ENCODE measurements at places on chromosomes 3 and 15.

GRCh38 chr3:197600796-197601565, 45.2 kb upstream of the BDH1 start:
- DNase-seq: no peak

- DNase-seq: peak; percentile 42
Observed at GRCh38 chr3:144073698-144074097, 102.1 kb downstream of the DIPK2A start.

GRCh38 chr15:89472785-89473256, 23.6 kb downstream of the RHCG start:
- peak; percentile 13 for DNase-seq

- no peak for DNase-seq
Observed at GRCh38 chr3:146308682-146309081, 57.8 kb upstream of the PLSCR4 start.

DNA sequence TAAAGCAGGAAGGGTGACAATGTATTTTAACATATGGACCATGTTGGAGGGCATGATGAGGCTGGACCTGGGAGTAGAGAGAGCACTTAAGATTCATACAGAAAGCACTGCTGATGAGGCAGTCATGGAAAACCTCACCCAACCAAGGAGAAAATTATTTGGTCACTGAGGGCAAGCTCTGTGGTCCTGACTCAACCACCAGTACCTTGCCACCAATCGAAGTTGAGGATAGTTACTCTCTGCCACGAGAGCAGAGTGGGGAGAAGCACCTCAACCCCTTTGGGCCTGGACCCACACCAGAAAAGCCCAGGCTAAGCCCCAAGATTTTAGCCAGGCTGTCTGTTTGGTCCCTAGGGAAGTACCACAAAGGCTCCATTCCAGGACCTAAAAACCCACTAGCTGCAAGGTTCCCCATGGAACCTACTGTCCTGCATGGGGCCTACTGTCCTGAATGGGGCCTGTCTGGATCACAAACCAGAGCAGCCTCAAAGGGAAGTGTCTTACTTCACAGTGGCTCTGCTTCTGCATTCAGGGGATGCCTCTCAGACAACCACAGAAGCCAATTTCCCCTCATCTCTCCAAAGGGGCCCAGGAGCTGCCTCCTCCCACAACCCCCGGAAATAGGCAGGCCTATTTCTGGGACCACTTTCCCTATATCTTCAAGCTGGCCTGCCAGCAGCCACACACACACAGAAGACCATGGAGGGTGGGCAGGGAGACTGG, 4.2 kb downstream of the CCDC71 start:
- DNase-seq: no peak

DNA sequence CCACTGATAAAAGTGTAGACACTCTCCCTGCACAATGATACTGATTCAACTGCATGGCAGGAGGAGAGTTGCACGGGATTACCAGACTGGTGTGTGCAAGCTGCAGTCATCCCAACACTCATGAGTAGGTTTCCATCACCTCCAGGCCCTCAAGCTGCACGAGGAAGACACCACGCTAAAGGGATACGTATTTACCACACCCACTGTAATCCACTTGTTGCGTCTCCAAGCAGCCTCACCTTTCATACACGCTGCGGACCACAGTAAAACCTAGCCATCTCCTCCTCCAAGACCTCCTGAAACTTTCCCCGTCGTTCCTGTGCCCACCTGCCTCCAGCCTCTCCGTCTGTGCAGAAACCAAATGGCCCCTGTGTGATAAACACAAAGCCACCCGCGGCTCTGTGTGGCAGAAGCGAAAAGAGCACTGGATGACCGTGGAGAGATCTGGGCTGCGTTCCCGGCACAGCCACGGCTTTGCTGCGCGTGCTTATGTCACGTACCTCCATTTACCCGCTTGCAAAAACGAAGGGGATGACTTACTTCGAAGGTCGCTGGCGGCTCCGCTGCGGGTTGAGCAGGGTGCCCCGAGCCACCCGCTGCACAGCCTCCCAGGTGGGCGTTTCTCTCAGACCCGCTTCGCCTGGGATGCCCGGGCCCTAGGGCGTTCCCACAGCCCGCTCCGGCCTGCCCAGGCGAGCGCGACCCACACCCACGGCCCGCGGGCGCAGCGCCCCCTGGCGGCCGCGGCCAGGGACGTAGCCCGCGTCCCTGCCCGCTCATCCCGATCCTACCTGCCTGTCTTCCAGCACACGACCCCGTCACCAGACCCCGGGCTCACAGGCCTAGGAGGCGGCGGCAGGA, 643 bp downstream of the ABCC5 start:
- peak; percentile 48 for DNase-seq

GRCh38 chr15:40252438-40253166, 13.7 kb downstream of the PAK6 start:
- peak; percentile 52 for DNase-seq

DNA sequence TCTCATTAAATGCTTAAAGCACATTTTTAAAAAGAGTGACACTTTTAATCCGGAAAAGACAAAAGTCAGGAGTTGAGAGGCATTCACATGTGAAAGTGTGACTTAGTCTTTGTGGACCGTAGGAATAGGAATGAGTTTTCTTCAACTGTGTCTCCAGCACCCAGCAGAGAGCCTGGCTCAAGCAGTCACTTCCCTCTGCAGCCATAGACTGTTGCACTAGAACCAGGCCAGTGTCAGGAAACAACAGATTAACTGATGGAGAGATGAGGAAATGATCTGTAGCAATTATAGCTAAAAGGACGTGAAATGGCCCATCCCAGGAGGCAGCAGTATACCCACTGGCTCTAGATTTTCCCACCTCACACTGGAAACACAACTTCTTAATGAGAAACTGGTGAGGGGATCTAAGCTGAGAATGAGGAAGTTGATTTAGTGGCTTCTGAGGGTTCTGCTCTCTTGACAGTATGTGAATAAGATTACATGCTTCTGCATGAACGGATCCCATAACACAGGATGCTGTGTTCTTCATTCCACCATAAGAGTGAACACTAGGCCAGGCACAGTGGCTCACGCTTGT, 19.8 kb downstream of the CFAP92 start:
- no peak for DNase-seq

- DNase-seq: no peak
Observed at GRCh38 chr3:172626021-172626640, 84.7 kb downstream of the NCEH1 start.

Data from NCI-H526 (cell line).